T-helper 2 cell treated with Interferon-gamma antibody and Interleukin-4, amounts not matched to agents 100 ng/mL and 5 ng/mL, for 36 hours (primary cell): ENCODE measurements at places on chromosomes 1 and 21. TPM values are rescaled to one million over a fixed set of nuclear protein-coding genes. Genes with fewer than 3 reads are reported as not detected.

Gene KRTAP19-1
- not detected in 2 replicates for total RNA-seq

Gene IFNLR1
- total RNA-seq: 2.5 and 2.7 TPM in 2 replicates

Gene SPOCD1
- not detected in 2 replicates for total RNA-seq

Gene LAMB3
- total RNA-seq: 1.5 and 1.6 TPM in 2 replicates

Gene CLCA1
- total RNA-seq: not detected in 2 replicates

Gene GJB3
- total RNA-seq: not detected in 2 replicates

Gene PPM1J
- total RNA-seq: 0.16 and 0.32 TPM in 2 replicates

Gene OR2M3
- not detected in 2 replicates for total RNA-seq

Gene PROK1
- not detected in 2 replicates for total RNA-seq

Gene CACNA1E
- total RNA-seq: 0.05 and 0.11 TPM in 2 replicates

Gene ETNK2
- 0.16 TPM in 1 of 2 replicates, not detected in the other for total RNA-seq

Gene UQCRHL
- 1.4 and 1.9 TPM in 2 replicates for total RNA-seq

Gene CELF3
- total RNA-seq: not detected in 2 replicates

Gene CREB3L4
- 7.4 and 7.5 TPM in 2 replicates for total RNA-seq

Gene INSRR
- total RNA-seq: 0.14 TPM in 1 of 2 replicates, not detected in the other

Gene ANGPTL3
- total RNA-seq: not detected in 2 replicates

Gene MSH4
- 0.34 and 0.43 TPM in 2 replicates for total RNA-seq

Gene HHIPL2
- total RNA-seq: 0.11 TPM in 1 of 2 replicates, not detected in the other
